GM10248 (cell line): ENCODE measurements at places on chromosomes 7 and 10.

DNA sequence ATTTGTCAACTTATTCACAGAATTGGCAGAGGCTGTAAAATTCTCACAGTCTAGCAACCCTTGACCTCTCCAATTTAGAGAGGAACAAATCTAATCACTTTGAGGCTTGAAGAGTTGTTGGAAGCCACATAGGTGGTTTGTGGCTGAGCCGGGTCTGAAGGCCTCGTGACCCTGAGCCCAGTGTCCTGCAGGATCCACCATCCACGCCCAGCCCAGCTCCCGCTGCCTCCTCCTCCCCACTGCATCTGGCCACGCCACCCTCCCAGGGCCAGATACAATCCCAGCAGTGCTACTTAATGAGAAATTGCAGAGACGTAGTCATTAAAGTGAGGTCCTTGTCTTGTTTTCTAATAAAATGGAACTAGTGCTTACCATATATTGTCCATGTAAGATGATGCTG lies 81.4 kb upstream of the SHH start:
- DNase-seq: no peak

- no peak for DNase-seq
Observed at GRCh38 chr7:70267381-70268120, 669.3 kb downstream of the AUTS2 start.

GRCh38 chr7:30196408-30196807 lies 61.6 kb downstream of the MTURN start:
- DNase-seq: no peak

DNA sequence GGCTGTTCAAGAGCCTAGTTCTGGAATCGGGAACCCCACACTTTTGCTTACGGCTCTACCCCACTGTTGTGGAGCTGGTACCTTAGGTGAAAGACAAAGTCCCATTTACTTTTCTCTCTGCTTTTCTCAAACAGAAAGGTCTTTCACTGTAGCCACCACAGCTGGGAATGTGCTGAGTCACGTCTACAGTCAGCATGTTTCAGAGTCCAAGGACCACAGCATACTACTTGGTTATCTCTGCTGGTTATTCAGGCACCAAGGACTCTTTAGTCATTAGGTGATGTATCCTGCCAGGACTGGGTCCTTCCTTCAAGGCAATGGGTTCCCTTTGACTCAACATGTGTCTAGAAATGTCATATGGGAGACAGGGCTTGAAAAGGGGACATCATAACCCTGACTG lies 266.8 kb upstream of the STEAP1 start:
- no peak for DNase-seq

GRCh38 chr10:29199941-29200679 lies 88.8 kb upstream of the LYZL1 start:
- DNase-seq: no peak

- DNase-seq: no peak
Observed at GRCh38 chr10:14684354-14684753, 90.3 kb downstream of the FAM107B start.

DNA sequence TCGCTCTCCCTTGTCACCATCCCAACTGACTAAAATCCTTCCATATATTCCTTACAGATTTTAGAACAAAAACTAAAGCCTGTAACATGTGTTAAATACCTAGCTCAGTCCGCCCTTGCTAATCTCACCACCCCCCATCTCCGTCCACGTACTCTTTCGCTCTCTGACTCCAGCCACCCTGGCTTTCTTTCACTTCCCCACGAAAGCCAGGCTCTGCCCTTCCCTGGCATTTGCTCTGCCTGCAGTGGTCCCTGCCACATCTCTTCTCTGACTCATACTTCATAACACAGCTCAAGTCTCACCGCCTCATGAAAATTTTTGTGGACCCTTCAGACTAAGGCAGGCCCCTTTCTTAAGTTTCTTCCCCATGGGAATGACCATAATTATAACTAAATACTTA lies 11.7 kb upstream of the GPAM start:
- DNase-seq: no peak

- no peak for DNase-seq
Observed at GRCh38 chr10:126931544-126931943, 26.3 kb downstream of the DOCK1 start.

DNA sequence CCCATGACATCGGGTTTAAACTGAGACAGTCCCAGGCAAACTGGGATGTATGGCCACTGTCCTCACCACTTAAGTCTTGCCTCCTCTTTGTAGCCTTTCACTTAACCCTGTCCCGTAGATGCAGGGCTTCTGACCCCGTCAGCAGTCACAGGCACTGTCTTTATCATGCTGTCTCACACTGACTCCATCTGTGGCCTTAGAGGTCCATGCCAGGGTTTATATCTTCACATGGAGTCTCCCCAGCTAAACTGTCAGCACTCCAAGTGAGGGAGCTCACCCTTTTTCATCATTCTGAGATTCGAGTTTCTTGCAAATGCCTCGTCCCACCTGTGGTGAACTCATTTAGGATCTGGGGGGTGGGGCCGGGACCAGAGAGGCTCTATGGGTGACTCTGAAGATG lies 2.8 kb downstream of the FKBP6 start:
- no peak for DNase-seq

GRCh38 chr10:94630017-94630688 lies 53.4 kb upstream of the CYP2C18 start:
- peak; percentile 39 for DNase-seq

DNA sequence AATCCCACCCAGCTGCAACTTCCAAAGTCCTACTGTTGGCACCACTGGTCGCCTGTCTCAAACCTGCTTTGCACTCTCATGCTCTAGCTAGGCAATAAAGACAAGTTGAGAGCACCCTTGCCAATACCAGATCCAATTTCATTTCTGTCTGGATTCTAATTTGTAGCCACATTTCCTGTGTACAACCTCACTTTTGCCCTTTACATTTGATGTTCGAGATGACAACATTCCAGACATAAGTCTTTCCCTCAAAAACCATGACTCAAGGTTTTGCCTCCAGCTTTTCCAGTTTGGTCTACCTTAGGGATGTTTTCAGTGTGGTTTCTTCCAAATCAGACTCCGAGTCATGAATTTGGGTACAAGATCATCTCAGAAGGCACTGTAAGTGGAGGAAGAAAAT lies 309.0 kb downstream of the GPAM start:
- no peak for DNase-seq

GRCh38 chr10:43408331-43408709 lies 666 bp downstream of the HNRNPF start:
- no peak for DNase-seq

- no peak for DNase-seq
Observed at GRCh38 chr10:122457934-122458333, 3.4 kb upstream of the HTRA1 start.

GRCh38 chr7:148262721-148263229 lies 327.8 kb upstream of the C7orf33 start:
- DNase-seq: peak; percentile 68

DNA sequence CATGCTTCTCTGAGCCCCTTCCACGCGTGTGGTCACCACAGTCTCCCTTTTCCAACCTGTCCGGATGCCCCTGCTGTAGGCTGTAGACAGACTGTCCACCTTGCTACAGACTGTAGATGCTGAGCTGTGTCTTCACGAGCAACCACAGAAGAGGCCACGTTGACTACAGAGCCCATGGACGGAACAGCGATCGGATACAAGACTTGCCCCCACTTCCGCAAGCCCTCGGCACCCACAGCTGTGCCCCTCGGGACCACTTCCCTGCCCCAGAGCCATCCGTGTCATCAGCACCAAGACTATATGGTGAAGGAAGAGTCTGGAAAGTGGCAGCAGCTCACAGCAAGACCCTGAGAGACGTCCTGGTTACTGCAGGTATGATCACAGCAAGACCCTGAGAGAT lies 491.4 kb downstream of the DNAJB6 start:
- no peak for DNase-seq

GRCh38 chr10:42976351-42977031 lies 100.4 kb upstream of the RET start:
- no peak for DNase-seq

- DNase-seq: no peak
Observed at GRCh38 chr10:52927678-52928077, 155.1 kb upstream of the MBL2 start.

DNA sequence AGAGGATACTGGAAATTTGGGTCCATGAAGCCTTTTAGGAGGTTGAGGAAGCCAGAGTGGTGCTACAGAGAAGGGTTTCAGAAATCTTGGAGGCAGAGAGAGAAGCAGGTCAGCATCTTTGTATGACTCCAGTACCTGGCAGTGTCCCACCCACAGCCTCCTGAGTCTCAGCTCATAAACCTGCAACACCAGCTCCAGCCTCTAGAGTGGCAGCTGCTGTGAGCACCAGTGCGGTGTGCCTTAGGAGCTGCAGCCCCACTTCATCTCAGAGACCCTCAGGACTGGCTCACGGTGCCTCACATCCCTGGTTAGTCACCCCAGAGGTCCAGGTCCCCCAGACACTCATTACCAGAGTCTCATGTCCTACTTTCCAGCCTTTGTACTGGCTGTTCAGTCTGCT lies 84.8 kb upstream of the PRKAR2B start:
- DNase-seq: no peak

- DNase-seq: peak; percentile 11
Observed at GRCh38 chr7:16695621-16696237, 49.7 kb downstream of the BZW2 start.

- peak; percentile 41 for DNase-seq
Observed at GRCh38 chr7:75915416-75916156, 631 bp downstream of the POR start.
